Activated naive CD4-positive, alpha-beta T cell (primary cell): ENCODE measurements at places on chromosomes 16 and 17.
A peak's percentile ranks its signal among the peaks of the same experiment; 100 is the strongest.

GRCh38 chr17:65092262-65092661 lies 35.7 kb upstream of the GNA13 start:
- DNase-seq = no peak

DNA sequence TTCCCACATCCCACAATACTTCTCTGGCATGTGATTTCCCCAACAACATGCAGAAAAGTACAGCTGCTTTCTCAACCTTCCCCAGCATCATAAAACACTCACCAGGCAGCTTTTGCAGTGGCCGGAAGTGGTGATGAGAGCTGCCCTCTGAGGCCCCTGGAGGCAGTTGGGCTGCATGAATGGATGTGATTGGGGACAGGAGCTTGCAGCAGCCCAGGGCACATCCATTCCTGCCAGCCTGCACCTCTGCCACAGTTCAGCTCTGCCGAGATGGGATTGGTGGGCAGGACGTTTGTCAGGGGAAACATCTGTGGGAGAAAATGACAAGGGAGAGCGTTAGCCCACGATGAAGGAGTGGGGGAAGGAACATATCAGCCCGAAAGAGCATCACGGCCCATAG lies 19.8 kb downstream of the NUBP1 start:
- no peak for DNase-seq

- no peak for DNase-seq
Observed at GRCh38 chr17:12735517-12735916, 53.8 kb upstream of the ARHGAP44 start.

GRCh38 chr17:10737168-10737622 lies 7.4 kb upstream of the TMEM220 start:
- no peak for DNase-seq

DNA sequence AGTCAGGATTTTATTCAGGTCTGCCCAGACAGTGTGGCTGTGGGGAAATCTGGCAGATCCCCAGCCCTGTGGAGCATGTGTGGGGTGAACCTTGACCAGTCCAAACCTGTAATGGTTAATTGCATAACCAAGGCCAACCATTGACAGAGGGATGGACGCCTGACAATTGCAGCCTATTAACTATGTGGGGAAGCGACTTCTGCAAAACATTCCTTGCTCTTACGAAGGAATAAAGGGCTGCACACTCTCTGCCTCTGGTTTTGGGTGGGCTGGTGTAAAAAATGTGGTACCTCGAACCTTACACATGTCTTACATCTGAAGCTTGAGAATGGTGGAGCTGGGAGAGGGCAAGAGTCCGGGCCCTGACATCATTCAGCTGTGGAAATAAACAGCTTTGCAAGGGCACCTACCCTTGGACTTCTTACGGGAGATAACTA lies 35.8 kb downstream of the MAF start:
- no peak for DNase-seq

DNA sequence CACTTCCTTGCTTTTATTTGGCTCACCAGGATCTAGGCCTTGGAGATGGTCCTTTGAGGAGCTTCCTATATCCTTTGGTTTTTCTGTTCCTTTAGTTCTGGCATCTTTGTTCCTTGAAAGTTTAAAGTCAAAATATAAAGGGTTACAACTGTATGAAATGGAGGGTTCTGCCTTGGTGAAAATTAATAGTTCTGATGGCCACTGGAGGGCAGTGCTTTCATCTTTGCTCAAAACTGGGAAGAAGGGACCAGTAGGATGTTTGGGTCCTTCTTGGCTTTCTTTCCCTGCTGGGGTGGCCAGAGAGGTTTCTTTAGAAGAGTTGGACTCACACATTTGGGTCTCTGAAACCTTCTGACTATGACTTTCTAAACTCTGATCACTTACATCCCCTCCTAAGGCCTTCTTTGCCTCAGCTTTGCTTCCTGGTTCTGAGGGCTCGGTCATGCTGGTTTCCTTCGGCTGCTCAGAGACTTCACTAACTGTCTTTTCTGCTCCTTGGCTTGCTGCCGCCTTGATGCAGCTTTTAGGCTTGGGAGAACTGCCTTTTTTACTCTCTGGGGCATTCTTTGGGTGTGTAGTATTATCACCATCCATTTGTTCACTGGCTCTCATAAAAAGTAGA lies 10.9 kb upstream of the ITGA2B start:
- DNase-seq = no peak

DNA sequence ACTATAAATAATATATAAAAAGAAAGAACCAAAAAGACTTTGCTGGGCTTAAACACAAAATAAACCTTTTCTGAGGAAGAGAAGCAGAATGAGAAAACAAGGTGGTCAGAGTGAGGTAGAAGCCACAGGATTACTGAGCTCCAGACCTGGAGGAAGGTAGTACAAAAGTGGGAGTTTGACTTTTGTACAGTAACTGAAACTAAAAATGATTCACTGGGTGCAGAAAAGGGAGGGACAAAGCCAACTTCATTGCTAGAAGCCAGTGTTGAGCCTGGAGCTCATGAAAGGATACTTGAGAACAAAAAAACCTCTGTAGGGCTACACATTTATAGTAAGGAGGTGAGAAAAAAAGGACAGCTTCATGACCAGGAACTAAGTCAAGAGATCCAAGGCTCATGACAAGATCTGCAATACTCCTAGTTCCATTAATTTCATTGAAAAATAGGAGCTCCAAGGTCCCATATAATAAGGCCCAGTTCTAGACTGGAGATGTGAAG lies 45.5 kb downstream of the PKD1L3 start:
- DNase-seq = no peak

DNA sequence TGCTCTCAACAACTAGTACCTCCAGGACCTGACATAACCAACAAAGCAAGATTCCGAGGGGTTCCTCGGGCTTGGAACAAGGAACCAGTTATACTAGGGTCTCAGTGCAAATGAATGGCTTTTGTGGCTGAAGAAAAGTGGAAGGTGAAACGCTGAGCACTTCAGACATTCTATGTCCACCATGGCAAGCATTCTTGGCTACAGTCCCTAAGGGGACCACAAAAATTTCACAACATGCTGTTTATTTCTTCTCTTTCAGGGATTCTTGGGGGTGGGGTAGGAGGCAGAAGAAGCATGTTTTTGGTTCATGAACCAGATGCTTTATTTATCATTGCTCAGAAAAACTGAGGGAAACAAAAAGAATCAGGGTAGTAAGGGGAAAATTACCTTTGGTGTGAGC lies 479.9 kb upstream of the CDH11 start:
- no peak for DNase-seq

- DNase-seq = no peak
Observed at GRCh38 chr17:13989138-13989537, 80.2 kb upstream of the COX10 start.

DNA sequence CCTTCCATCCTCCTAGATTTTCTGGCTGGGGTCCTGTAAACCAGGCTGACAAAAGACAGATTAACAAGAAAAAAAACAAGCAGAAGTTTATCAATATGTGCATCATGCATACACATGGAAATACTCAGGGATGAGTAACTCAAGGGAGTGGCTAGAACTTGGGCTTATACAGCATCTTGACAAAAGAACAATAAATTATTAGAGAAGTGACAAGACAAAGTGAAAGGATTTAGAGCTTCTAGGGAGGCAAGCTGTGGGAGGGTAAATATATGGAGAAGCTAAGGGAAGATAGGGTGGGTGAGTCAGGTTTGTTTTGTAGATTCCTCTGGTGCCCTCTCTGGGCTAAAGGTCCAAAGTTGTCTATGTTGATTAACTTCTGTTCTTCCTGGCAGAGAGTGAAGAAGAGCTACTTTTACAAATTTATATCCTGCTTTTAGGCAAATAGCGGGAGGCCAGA lies 48.0 kb upstream of the NDRG4 start:
- DNase-seq = no peak

GRCh38 chr16:78950768-78951167 lies 649.8 kb downstream of the MAF start:
- DNase-seq = no peak

DNA sequence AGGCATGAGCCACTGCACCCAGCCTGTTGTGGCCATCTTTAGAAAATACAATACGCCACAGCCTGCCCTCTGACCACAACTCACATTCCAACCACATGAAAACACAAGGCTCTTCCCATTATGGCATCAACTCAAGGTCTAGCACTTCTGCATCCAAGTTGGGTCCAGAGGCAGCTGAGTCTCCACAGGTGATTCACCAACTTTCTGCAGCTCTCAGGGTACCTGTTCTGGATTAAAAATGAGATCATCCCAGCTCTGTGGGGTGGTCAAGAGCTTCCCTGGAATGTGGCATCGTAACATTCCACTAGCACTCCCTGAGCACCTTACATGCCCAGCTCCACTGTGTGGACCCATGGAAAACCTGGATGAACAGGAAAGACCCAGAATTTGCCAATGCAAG lies 9.9 kb upstream of the GUCY2D start:
- DNase-seq = no peak

GRCh38 chr17:57906910-57907309 lies 48.3 kb downstream of the CUEDC1 start:
- no peak for DNase-seq

GRCh38 chr16:53781023-53781605 lies 77.2 kb downstream of the FTO start:
- DNase-seq = no peak

GRCh38 chr16:14497245-14498082 lies 132.6 kb downstream of the PARN start:
- DNase-seq = no peak

GRCh38 chr17:39823407-39824054 lies 40.6 kb downstream of the IKZF3 start:
- DNase-seq = no peak

DNA sequence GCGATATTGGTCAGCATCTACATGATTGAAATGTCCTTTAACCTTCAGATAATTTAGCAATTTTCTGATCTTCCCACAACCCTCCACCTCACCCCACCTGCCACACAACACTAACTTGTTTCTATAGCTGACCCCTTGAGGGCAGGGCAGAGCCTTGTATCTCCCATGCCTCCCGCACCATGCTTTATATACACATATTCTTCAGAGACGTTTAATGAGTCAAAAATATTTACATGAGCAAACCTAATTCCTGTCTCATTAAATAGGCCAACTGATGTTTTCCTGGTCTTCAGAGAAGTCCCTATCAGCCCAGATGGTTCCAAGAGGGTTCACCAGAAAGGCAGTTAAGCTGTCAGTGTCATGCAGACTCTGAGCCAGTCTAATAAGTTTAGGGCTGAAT lies 6.6 kb upstream of the DHRS7C start:
- no peak for DNase-seq

- no peak for DNase-seq
Observed at GRCh38 chr16:52450916-52451315, 96.0 kb downstream of the TOX3 start.

DNA sequence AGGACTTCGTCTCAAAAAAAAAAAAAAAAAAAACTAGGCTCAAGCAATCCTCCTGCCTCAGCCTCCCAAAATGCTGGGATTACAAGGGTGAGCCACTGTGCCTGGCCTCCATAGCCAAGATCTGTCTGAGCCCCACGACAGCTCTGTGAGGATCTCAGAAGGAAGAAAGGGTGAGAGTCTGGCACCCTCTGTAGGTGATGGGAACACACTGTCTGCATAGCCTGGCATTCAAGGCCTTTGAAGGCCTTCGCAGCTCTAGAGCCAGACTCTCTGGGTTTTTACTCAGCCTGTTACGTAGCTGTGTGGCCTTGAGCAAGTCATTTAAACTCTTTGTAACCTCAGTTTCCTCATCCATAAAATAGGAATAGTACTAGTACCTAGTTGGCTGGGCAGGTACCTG lies 6.3 kb upstream of the XPO6 start:
- peak; percentile 37 for DNase-seq

- DNase-seq = no peak
Observed at GRCh38 chr17:58183514-58183913, 9.0 kb upstream of the EPX start.

DNA sequence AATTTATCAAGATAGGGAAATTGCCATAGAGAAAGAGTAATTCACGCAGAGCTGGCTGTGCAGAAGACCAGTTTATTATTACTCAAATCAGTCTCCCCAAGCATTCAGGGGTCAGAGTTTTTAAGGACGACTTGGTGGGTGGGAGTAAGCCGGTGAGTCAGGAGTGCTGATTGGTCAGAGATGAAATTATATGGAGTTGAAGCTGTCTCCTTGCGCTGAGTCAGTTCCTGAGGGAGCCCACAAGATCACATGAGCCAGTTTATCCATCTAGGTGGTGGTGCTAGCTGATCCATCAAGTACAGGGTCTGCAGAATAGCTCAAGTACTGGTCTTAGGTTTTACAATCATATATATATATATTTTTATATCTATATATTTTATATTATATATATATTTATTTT lies 6.0 kb upstream of the AQP8 start:
- no peak for DNase-seq

DNA sequence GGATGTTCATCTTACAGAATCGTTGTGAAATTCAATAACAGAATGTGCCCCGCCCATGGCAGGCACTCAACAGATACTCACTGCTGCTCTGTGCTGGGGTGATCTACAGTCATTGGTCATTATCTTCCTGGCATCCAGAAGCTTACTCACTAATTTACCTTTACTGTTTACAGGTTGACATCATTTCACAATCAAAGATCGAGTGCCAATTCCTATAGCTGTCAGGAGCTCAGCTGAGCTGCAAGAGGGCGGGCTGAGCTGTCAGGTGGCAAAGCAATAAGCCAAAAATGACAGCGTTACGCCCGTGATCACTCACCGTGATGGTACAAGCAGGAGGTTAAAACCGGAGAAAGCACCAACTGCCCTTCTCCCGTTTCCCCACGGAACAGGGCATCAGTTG lies 51.2 kb downstream of the LITAF start:
- no peak for DNase-seq

DNA sequence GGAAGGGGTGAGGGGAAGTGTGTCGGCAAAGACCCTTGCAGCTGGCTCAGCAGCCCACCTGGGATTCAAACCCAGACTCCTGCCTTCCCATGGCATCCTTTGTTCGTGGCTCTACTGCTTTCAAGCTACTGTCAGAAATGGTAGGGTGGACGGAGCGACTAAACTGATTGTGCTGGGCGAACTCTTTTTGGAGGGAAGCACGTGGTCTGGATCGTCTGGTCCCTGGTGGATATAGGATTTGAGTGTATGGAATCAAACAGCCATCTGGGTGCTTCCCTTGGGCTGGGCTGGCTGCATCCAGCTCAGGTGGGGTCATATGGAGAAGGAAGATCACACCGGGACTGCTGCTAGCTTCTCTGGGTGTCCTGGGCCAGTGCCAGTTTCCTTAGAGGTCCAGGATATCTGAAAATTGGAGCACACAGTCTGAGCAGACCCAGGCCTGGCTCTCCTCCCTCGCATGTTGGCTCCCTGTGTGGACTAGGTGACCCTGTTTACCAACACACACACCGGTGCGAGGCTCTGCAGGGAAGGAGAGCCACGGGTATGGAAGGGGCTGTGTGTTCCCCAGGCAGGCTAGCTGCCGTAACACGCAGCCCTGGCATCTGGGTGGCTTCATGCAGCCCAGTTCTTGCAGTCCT lies 8.6 kb downstream of the CMIP start:
- no peak for DNase-seq

GRCh38 chr16:84175350-84176081 lies 11.3 kb downstream of the TAF1C start:
- DNase-seq = no peak

DNA sequence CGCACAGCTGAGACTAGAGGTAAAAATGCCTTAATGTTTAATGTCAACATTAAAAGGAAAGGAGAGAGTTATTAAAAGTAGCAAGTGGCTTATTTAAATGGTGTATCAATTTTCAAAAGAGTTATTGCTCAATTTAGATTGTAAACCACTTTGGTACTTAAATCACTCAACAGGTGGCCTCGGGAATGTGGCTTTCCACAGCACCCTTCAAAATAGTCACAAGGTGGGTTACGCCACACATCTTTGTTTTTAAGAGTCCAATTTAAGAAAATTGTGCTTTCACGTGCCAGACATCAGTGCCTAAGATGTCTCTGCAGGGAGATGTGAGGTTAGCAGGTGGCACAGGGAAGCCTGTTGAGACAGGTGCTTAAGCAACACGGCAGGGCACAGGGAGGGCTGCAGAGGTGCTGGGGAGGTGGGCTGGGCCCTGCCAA lies 27.5 kb upstream of the ADCY7 start:
- no peak for DNase-seq
